ENCODE measurements at places on chromosomes 5 and 9.
A peak's percentile ranks its signal among the peaks of the same experiment; 100 is the strongest.

DNA sequence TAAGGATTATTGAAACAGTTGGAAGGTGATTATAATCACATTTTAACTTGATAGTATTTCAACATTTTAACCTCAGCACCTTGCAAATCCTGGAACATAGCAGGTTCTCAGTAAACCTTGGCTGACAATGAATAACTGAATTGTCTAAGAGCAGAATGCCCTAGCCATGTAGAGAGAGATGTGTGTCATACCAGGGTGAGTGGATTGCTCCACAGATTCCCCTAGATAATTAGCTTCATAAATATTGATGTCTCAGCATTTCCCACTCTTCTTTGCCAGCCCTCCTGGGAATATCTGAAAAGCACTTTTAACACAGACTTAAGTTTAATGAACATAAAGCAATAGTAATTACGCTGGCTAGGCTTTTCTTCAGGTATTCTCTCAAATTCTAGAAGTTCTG is 363.5 kb downstream of the MAN2A1 start:
- DNase-seq = no peak

GRCh38 chr9:13443346-13444244 is 164.1 kb upstream of the MPDZ start:
- no peak for DNase-seq

DNA sequence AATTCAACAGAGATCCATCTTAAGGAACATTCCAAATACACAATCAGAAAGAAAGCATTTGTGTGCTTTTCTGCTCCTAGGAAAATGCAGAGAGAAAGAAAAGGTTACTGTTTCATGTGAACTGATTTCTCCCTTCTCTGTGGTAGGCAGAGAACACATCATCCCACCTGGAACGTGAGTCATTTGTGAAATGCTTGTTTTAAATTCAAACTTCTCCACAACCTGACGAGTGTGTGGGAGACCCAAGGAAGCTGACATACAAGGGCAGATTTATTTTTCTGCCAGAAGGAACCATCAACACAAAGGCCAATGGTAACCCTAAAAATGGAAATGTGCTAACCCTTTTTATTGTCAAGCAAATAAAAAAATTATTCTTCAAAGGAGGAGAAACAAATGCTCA is 156.4 kb downstream of the EFNA5 start:
- no peak for DNase-seq

- no peak for DNase-seq
These were observed 119.7 kb upstream of the TARS1 start for GRCh38 chr5:33321026-33321425.

DNA sequence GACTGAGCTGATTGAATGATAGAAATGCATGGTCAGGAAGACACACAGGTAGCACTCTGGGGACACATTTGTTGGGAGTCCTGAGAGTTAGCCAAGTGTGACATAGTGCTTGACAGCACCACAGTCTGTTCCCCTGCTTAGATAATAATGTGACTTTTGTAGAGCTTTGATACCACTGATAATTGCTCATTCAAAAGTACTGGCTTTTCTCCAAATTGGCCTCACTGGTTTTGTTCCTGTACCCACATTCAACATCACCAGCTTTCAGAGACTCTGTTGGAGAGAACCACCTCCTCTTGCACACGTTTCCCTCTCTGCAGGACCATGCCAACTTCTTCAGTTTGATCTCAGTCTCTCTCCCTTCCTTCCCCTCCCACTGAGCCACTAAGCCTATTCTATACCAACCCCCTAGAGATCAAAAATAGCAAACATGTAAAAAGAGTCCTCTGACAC is 52.5 kb upstream of the IL7R start:
- no peak for DNase-seq

GRCh38 chr5:35192506-35192905 is 37.8 kb downstream of the PRLR start:
- DNase-seq = no peak

DNA sequence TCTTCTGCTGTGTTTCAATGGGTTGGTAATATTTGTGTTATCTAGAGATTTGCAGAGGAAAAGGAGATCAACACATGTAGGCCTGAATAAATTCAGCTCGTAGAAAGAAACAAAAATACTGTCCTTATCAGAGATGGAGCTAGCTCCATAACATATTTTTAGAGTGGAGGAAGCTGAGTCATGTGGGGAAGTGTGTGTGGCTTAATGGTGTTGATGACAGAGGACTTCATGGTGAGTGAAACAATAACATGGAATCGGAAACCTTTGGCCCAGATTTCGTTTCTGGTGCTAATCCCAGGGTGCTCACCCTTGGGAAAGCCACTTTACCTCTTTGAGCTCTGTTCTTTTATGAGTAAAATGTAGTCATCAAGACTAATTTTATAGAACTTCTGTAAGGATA is 825.0 kb downstream of the TLR4 start:
- DNase-seq = no peak

GRCh38 chr5:96997265-96997859 is 61.5 kb downstream of the LNPEP start:
- no peak for DNase-seq

GRCh38 chr5:176532795-176533194 is 4.4 kb downstream of the RNF44 start:
- DNase-seq = no peak

DNA sequence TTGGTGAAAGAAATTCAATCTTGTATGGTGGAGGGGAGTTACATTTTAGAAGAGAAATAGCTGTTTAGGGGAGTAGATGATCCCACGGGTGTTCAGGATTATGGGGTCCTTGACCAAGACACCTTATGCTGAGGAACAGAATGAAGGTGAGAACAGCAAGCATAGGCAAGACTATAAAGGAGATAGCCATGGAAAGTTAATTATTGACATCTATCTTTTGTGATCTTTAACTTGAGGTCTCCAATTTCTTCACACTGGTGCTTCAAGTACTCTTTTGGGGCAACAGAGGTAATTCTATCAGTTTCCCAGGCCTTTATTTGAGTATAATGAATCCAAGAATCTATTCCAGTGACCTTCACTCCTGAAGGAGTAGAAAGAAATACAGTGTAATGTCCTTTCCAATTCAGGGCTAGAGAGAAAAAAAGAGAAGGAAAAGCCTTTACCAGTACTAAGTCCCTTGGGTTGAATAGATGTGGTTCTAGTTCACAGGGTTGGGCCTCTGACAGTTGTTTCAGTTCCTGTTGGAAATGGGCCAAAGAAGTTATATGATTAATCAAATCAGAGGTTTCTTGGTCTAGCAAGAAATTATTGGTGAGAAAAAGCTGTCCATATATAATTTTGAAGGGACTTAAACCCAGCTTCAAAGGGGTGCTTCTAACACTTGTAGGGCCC is 2104.1 kb upstream of the ACO1 start:
- no peak for DNase-seq

DNA sequence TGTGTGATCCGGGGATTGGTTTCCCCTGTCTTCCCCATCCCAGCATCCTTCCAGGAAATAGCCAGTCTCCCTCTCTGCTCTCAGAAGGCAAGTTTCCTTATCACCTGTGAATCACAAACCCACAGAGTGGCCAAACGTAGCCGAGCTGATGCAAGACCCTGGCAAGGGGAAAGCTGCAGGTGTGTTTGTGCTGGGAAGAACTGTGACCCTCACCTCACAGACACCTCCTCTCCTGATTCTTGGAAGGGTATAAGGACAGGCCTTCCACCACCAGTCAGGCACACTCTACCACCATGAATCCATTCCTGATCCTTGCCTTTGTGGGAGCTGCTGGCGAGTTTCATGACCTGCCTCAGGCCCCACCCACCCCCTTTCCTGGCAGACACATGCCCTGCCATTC is at the start of gene PRSS3:
Gene PRSS3, plus strand, starts transcription at position 281 of the 400 bp plus-strand sequence. Its CDS starts 13 bp downstream, at position 294.
- DNase-seq = no peak

DNA sequence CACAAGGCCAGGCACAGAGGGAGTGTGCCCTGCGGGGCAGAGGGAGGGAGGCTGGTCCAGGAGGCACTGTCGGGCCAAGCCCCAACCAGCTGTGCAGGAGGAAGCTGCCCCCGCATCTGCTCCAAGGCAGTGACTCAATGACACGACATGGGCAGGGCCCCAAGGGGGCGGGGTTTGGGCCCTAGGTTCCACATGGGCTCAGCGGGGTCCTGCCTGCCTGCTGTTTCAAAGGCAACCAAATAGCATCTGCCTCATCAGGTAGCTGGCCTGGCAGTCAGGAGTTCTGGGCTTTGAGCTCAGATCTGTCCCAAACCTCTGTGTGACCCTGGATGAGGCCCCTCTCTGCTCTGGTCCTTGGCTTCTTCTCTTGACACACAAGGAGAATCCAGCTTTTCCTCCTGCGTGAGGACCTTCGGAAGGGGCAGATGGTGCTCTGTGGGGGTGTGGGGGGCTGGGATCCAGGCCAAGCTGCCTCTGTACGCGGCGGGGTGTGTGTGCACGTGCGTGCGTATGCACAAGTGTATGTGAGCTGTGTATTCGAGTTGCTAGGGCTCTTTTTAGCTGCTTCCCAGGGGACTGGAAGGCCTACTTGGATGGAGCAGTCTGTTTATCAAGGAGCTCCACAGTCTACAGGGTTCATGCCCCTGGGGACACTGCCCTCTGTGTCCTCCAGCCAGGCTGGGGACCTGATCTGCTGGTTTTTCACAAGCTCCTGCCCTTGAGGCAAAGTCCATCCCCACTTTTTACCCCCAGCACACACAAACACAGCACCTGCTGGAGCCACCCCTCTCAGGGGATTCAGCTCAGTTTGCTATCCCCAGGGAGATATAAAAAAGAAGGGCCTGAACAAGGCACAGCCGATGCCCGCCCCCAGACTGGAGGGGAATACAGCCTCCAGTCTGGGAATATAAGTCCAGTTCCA is 138.9 kb downstream of the RGS3 start:
- DNase-seq = peak; percentile 49

DNA sequence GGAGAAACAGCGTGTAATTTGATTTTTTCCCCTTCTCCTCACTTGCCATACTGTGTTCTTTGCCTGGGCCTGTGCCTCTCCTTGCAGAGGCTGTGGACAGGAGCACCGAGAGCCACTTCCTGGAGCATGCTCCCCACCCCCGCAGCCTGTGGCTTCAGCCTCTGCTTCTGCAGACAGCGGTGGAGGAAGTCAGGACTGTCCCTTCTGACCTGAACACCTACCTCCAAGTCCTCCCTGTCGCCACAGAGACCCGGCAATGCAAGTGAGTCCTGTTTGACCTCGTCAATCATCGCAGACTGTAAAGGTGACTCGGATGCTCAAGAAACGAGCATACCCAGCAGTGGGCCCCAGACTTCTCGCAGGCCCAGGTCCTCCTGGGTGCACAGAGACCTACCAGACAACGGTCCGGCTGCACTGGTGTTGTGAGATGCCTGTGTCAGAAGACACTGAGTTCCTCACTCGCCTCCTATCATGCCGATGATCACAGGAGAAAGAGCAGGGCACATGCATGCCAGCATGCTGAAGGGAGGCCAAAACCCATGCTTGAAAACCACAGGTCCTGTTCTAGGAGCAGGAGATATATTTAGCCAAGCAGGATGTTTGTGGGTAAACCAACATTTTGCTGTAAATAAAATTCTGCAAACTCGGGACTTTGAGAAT is 198.8 kb downstream of the AUH start:
- DNase-seq = no peak

DNA sequence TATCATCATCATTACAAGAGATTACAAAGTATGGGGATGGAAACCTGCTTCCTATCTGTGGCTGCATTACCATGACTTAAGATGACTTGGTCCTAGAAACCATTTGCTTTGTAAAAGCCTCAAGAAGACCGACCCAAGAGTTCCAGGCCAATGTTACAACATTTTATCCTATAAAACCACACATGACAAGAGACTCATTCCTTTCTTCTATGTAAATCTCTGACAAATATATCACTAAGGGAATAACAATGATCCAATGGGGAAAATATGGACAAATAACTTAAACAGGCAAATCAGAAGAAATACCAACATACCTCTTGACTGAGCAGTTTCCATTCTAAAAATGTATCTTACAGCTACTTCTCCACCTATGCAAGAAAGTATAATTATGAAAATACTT is 44.3 kb upstream of the VPS13A start:
- DNase-seq = no peak

DNA sequence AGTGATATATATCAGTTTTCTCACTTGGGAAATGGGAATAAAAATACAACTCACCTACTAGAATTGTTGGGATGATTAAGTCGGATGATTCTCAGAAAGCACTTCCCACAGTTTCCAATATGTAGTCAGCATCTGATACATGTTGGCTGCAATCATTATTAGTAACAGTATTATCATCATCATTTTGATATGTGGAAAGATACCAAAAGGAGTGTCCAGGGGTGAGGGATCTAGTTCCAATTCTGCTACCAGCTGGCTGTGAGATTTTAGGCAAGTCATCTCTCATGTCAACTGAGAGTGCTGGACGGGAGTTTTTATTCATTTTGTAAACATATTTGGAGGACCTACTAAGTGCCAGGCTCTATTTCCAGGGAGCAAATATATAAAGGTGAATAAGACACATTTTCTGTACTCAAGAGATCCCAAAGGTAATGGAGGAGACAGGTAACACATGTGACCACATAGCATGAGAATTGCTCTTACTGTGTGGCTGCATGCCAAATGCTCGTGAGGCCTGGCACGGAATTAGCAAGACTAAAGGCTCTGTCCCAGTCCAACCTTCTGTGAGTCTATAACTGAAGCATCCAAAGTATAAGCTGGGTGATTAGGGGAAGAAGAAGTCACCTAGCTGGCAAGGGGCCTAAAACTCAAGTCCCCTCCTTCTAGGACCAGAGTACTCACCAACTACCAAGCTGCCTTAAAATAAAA is 83.0 kb downstream of the GRIA1 start:
- no peak for DNase-seq

DNA sequence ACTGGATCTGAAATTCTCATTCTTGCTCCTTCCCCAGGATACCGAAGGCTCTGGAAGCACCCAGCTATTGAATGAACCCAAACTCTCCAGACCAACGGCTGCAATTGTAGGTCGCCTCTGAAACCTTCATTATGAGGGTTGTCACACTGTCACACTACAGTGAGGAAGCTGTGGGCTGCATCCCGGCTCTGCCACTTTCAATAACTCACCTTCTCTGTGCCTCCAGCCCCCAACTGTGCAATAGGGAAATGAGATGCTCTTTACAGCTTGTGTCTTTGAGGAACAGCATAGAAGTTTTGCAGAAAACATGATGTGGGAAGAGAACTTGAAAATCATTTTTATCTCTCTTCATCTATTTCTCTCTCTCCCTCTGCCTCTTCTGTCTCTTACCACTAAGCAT is 69.6 kb upstream of the TGFBR1 start:
- no peak for DNase-seq

DNA sequence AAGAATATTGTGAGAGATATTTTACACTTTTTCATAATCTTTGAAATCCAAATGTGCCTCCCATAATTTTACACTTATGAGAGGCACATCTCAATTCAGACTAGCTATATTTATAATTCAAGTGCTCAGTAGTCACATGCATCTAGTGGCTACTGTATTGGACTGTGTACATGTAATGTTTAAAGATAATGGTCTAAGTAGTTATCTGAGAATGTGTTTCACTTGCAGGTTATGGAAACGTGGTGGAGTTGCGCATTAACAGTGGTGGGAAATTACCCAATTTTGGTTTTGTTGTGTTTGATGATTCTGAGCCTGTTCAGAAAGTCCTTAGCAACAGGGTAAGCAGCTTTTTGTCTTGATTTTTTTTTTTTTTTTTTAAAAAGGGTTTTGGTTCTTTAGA is 28.8 kb downstream of the G3BP1 start:
- no peak for DNase-seq

- no peak for DNase-seq
These were observed 134.0 kb downstream of the KCTD16 start for GRCh38 chr5:144304688-144305087.

All from stimulated activated CD8-positive, alpha-beta memory T cell treated with anti-CD3 and anti-CD28 coated beads, Interleukin-12 subunit alpha, Interleukin-12 subunit beta, amount 100 ng/mL, for 4 hours (primary cell).